ENCODE measurements at places on chromosomes 2 and 18.

- DNase-seq = no peak
Measured at GRCh38 chr2:68379184-68379708, 14.2 kb downstream of the PLEK start.

DNA sequence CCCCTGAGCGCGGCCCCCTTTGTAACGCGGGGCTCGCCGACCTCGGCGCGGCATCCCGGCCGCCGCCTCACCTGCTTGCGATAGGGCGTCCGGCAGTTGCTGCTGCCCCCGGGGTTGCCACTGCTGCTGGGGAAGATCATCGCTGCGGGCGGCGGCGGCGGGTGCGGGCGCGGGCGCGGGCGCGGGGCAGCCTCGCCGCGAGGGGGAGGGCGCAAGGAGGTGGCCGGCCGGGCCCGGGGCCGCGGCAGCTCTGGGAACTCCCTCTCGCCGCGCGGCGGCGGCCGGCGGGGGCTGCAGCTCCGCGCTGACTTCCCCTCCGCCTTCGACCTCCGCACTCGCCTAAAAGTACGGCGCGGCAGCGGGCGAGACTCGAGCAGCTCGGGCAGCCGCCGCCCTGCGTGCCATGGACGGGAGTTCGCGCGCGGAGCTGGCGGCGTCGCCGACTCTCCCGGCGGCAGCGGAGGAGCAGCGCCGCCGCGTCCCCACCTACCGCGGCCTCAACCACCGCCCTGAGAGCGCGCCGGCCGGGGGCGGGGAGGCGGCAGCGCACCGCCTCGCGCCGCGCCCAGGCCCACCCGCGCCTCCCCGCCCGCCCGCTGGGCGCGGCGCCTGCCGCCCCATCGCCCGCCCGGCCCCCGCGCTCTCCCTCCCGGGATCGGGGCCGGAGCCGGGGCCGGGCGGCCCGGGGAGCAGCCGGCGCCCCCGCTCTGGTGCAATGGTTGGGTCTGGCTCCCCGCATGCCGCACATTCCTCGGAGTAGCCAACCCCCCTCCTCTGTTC lies 86.0 kb downstream of the RBMS1 start:
- DNase-seq = peak; percentile 33

GRCh38 chr18:616380-616995 lies 19.7 kb downstream of the CLUL1 start:
- DNase-seq = no peak

GRCh38 chr2:239012228-239012627 lies 164.3 kb downstream of the TWIST2 start:
- no peak for DNase-seq

DNA sequence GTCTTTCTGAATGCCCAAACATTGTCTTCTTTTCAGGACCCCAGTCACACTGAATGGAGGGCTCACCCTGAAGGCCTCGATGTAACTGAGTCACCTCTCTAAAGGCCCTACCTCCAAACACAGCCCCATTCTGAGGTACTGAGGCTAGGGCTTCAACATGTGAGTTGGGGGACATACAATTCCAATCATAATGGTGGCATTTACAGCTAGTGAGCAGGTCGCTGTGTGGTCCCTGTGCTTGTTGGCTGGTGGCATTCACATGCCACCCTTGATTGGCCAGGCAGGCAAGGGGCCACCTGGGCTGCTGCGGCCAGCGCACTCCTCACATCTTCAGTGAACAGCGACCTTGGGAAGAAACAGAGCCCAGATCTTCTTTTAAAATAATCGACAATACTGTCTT lies 30.7 kb downstream of the AMER3 start:
- DNase-seq = no peak

DNA sequence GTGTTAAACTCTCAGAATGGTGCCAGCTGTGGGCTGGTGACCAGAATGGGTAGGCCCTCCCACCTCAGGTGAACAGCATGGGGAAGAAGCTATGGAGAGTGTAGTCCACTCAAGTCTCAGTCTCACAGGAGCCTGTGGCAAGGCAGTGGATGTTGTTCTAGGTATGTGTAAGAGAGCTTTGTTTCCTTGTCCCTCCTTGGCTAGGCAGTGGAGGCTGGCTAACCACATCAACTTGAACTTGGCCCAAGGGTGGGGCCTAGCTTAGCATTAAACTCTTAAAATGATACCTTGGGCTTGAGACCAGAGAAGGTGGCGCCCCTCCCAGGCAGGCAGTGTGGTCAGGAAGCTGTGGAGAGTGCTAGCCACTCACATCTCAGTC lies 53.2 kb upstream of the SLC4A10 start:
- DNase-seq = no peak

DNA sequence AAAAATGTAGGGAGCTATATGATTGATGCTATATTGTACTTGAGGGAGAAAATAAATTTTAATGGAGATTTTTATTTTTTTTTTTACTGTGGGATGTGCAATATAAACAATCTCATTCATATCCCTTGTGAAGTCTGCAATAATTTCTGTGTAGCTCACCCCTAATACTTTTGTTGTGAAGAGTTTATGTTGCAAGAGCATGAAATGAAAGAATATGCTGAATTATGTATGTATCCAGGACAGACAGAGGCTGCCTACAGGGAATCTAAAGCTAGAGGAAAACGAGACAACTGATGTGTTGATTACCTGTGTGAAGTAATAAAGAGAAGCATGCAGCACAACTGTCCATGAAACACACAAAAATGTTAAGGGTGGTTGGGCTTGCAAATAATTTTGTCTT lies 643.3 kb downstream of the DCDC2C start:
- DNase-seq = no peak

GRCh38 chr2:69811591-69811990 lies 17.9 kb upstream of the GMCL1 start:
- no peak for DNase-seq

DNA sequence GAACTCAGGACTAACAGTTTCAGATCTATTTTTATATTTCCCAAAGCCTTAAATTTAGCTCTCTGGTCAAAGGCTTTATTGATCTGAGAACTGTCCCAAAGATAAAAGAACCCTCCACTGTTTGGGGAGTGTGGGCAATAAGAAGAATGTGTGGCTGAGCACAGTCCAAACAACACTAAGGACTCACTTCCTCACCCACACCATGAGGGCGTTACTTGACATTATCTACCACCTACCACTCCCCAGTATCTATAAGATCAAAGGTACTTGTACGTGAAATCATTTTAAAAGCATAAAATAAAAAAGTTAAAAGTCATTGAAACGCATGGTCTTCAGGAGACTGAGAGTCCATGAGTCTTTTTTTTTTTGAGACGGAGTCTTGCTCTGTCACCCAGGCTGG lies 54.6 kb upstream of the NFU1 start:
- no peak for DNase-seq

DNA sequence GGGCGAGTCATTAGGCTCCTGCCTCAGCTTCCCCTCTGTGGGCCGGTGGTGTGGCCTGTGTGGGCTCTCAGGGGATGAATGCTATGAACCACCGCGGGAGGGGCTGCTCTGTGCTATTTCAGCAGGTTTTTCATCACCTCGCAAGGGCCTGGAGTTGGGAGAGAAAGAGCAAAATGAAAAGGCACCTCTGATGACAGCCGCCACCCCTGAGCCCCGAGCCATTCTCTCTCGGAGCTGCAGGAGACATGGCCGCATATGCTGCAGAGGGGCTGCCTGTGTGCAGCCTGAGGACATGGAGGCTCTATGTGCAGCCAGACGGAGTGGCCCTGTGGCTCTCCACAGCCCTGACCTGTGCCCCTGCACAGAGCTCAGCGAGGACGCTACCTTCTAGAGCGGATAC lies 96.2 kb upstream of the CTDP1 start:
- DNase-seq = no peak

- no peak for DNase-seq
Measured at GRCh38 chr2:11642972-11643371, 27.0 kb downstream of the NTSR2 start.

- no peak for DNase-seq
Measured at GRCh38 chr18:24741965-24742724, 281.7 kb downstream of the HRH4 start.

GRCh38 chr2:127164761-127165538 lies 55.1 kb downstream of the CYP27C1 start:
- DNase-seq = no peak

DNA sequence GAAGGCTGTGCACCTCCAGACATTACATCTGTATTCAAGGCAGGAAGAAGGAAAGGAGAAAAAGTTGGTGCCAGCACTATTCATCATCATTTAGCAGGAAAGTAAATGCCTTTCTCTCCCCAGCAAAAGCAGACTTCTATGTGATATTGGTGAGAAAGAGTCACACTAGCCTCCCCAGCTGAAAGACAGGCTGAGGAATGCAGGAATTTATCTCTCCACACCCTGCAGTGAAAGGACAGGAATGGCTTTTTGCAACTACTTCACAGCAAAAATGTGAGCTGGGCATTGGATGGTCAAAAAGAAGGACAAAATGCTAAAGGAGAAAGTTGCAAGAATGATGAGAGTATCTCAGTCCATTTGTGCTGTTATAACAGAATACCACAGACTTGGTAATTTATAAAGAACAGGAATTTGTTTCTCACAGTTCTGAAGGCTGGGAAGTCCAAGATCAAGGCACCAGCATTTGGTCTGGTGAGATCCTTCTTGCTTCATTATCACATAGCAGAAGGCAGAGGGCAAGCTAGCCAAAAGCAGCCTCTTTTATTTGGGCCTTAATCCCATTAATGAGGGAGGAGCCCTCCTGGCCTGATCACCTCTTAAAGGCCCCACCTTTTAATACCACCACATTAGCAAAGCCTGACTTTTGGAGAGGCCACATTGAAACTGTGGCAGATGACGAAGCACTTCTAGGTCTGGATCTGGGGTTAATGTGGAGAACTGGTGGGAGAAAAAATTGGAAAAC lies 388.1 kb upstream of the SLC14A2 start:
- no peak for DNase-seq

- DNase-seq = no peak
Measured at GRCh38 chr2:36516136-36516870, 81.7 kb downstream of the FEZ2 start.

DNA sequence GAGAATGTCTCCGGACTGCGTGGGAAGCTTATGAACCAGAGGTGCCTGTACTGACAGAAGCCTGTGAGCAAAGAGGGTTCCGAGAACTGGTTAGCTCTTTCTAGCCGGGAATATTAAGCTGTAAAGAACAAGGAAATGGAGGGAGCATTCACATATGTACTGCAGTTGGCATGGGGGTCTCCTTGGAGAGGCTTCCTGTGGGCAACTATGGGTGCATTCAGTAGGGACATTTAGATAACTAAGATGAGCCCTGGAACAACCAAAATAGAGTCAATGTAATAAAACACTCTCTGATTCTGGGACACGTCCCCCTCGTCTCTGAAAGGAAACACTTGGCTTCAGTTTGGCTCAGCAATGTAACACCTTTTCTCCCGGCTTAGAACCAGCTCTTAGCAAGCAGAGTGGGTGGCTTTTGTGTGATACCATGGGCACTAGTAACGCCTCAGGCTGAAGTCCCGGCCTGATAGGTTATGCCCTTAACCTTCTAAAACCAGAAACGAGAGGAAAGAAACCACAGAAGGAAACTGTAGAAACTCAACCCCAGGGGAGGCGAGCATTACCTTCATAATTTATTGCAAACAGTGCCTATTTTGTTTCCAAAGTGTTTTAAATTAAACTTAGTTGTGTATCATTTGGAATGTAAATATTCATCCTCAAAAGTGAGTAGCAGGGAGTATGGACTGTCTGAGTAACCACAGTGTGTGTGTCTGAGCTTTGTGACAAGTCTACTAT lies 48.8 kb upstream of the LPIN2 start:
- DNase-seq = no peak

DNA sequence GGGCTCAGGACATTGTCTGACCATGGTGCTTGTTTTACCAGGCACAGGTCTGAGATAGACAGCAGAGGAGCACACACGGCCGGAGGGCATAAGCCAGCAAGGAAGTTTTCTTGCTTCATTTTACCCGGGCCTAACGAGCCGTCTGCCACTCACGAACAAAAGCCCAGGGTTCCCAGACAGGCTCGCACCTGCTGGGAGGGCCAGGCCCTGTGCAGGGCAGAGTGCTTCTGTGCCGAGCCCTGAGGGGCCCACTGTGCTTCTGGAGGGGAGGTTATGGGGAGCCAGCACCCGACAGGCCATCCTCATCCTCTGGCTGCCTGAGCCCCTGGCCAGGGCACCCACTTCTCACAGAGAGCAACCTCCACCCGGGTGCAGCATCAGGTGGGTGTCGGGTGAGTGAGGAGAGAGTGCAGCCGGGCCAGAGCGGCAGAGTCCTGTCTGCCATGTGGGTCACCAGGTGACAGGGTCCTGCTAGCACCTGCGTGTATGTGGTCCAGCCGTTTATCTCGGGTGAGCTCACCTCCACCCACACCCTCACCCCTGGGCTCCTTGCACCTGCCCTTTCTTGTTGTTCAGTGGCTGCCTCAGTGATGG lies 297.9 kb downstream of the NDUFA10 start:
- DNase-seq = no peak

DNA sequence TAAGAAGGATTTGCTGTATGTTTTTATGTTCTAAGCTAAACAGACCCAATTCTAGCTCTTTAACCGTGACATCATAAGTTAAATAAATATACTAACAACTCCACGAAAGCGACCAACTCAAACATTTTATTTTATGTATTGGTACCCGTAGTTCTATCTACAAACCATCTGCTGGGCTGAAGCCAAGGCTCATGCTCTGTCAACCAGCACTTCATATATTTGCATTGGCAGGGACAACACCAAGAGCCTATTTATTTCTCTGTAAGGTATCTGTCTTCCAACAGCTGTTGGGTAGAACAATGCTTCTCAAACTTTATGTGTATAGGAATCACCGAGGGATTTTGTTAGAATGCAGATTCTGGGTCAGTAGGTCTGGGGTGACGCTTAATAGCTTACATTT lies 64.5 kb downstream of the PID1 start:
- DNase-seq = no peak

Measured in effector CD8-positive, alpha-beta T cell (primary cell).